ENCODE measurements at places on chromosomes 7 and 10.

GRCh38 chr7:81648716-81649115 lies 121.1 kb downstream of the HGF start:
- no peak for DNase-seq

GRCh38 chr10:83199374-83199773 lies 939.9 kb upstream of the GHITM start:
- DNase-seq, result no peak

DNA sequence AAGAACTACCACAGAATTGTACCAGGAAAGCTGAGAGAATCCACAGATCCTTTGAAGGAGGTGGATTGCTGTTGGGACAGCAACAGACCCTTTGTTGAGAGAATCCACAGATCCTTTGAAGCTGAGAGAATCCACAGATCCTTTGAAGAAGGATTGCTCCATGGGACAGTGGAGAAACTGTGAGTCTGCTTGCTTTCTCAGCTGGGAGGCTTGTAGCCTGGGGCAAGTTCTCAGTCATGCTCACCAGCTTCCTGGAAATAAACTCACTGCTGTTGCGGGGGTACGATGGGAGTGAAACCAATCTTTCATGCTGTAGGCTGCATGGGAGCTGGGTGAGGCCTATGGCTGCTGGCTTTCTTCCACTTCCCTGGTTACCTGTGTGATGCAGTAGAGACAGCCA lies 106.3 kb downstream of the C7orf25 start:
- DNase-seq, result no peak

- DNase-seq, result no peak
Observed at GRCh38 chr10:115762029-115762428, 511.0 kb downstream of the GFRA1 start.

- no peak for DNase-seq
Observed at GRCh38 chr10:100908378-100908777, 4.4 kb upstream of the SLF2 start.

DNA sequence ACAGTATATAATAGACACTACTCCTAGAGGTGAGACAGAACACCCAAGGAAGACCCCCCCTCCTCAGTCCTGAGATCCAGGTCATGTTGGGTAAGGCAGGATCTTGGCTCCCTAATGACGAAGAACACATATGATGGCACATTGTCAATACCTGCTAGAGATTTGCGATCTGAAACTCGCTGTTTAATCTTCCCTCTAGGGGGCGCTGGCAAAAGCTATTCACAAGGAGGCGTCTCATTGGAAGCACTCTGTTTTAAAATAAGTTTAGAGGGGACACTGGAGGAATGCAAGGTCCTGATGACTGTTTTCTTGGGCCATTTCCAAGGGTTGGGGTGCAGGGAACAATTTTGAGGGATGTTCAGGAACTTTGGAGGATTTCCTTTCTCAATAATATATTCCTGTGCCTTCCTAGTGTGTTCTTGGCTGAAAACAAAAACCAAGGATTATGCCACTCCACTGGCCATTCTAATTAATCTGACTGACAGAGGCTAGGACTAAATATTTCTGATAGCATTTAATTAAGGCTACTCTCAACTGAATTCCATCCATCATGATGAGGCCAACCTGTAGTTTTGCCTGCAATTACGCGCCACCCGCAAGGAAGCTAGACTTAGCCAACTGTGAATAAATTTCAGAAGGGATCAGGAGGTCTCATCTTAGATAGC lies 1013.8 kb upstream of the MBL2 start:
- DNase-seq, result no peak

- DNase-seq, result no peak
Observed at GRCh38 chr7:152587366-152587765, 88.6 kb downstream of the XRCC2 start.

DNA sequence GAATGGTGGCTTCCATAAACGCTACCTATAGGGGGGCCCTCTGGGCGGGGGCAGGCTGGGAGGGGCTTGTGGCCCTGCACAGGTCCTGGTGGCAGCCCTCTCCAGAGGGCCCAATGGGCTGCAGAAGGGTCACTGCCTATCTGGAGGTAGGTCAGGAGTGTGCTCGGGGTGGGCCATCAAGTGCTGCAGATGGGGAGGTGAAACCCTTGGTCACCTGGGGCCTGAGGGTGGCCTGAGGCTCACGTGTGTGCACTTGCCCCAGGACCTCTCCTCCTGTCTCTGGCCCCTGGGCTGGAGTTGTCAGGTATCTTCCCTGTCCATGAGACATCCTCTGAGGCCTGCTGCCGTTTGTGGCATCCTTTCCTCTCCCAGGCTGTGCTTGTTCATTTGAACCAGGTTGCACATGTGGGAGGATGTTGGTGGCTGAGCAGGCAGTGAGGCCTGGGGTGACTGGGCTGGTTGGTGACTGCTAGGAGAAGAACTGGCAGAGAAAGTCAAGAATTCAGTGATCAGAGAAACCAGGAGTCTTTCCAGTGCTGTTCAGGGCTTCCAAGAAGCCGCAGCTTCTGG lies 21.1 kb upstream of the SH2D4B start:
- no peak for DNase-seq

DNA sequence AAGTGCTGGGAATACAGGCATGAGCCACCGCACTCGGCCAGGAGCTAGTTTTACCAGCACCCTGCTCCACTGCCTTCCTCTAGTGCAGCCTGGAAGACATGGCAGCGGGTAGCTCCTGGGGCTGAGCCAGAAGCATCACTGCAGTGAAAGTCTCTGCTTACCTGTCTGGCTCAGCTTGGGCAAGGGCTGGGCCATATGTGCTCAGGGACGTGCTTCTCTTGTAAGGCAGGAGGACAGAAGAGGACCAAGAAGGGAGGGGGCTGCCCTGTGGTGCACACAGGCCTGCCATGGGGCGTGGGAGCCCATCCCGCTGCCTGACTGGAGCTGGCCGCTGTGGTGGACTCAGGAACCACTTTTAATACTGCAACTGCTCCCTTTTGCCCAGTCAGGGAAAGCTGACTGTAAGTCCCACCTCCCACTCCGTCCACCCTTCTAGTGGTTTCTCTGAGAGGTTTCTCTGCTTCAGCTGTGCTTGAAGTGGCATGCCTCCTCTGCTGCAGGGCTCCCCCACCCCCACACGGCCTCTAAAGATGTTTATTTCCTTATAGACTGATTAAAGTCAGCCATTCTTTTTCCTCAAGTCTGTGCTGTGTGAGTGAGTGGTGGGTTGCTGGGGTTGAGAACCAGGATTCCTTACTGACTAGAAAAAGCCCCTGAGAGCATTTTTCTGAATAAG lies 25.3 kb upstream of the C10orf95 start:
- no peak for DNase-seq

DNA sequence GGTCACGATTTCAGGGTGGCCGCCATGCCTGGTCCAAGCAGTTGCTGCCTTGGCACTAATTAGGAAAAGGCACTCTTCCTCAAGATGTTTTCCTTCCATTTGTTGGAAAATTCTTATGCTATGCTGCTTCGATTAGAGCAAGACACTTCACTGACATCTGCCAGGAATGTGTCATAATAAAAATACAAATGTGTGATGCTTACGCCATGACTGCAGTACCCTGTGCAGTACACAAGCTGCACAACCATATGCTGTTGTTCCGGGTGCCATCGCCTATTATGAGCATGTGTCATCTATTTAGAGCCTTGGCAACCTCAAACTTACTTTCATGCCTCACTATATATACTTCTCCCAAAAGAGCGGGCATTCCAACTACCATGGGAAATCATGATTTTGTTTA lies 14.9 kb upstream of the MPP7 start:
- DNase-seq, result no peak

DNA sequence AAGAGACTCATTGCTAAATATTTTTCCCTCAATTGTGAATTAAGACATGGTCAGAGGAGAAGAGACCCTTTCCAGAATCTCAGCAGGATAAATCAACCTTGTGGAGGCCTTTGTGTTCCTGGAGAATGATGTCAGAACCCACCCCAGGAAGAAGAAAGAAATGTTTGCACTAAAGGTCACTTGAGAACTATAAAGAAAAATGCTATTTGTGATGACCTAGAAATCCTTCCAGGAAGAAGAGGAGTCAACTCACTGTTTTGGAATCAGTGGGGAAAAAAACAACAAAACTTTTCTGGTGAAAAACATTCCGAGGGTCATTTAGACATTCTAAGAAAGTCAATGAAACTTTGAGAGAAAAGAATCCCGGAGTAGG lies 129.1 kb upstream of the ANKRD1 start:
- no peak for DNase-seq

- DNase-seq, result no peak
Observed at GRCh38 chr7:78828317-78828716, 625.1 kb downstream of the MAGI2 start.

DNA sequence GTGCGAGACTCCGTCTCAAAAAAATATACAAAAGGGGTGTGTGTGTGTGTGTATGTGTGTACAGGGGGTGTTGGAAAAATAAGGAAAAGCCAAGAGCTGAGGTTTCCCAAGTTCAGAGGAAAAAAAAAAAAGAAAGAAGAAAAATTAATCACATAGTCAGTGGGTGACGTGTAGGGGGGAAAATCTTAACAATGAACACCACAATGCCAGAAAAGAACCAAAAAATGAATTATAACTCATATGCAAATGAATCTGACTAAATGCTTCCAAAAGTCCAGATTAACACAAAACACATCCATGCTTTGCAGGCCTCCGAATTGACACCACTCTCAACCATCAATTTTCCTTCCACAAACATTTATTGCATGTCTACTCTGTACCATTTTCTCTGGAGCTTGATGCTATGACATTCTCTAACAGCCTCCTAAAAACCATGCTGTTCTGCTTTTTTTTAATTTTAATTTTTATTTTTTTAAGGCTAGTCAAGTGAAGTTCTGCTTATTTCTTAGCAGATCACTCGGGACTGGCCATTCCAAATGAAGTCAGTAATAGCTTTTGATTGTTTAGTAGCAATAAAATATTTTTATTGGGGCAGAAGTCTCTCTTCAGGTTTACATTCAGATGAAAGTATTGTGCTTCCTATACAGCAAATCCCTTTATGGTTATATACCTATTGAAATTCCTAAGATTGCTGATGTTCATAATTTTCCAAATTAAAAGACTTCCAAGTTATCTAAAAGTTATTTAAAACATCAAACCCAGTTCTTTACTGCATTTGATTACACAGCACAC lies 133.8 kb downstream of the CNOT4 start:
- DNase-seq, result no peak

DNA sequence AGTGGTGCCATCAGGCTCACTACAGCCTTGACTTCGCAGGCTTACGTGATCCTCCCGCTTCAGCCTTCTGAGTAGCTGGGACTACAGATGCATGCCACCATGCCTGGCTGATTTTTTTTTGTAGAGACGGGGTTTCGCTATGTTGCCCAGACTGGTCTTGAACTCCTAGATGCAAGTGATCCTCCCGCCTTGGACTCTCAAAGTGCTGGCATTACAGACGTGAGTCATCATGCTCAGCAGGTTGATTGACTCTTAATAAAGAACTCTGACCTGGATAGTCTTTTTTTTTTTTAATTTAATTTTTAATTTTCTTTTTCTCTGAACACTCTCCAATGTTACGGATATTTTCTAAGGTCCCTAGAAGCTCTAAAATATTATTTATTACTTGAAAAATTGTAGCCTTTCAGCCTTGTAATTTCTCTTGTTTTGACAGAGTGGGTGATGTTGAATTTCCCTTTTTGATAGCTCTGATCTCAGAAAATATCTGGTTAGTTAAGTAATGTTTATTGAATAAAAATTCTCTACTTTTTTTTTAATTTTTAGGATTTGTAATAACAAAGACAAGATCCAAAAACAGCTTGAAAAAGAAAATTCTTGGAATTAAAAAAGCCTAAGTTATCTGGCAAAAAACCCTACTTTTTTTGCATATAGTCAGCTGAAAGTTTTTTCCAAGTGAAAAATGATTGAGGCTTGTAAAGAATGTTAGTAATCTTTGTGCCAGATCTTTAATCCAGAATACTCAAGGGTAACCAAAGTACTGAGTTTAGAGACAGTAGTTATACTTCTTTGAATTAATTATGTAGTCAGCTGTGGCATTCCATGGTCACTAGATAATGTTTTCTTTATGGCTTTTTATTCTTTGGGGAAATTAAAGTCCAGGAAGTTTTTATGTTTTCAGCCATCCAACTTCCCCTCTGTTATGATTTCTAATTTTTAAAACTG lies 26.7 kb downstream of the TBC1D12 start:
- no peak for DNase-seq

GRCh38 chr7:29204491-29205272 lies 10.1 kb downstream of the CHN2 start:
- DNase-seq, result no peak

DNA sequence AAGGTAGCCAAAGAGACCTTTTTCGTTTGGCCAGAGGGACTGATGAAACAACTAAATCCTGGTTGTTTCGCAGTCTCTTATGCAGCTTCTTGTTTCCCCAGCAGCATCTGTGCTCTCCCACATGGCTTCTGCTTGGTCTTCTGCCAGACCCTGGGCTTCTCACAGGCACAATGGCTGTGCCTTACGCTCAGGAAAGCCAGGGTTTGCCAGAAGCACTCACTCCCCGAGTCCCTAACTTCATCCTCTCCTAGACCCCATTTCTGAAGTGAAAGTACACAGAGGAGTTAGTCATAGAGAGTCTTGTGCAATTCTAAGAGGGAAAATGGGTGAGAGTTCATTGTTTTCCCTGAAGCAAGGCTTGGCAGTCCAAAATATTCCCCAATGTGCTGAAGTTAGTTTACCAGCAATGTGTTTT lies 121.7 kb downstream of the EVX1 start:
- DNase-seq, result no peak

DNA sequence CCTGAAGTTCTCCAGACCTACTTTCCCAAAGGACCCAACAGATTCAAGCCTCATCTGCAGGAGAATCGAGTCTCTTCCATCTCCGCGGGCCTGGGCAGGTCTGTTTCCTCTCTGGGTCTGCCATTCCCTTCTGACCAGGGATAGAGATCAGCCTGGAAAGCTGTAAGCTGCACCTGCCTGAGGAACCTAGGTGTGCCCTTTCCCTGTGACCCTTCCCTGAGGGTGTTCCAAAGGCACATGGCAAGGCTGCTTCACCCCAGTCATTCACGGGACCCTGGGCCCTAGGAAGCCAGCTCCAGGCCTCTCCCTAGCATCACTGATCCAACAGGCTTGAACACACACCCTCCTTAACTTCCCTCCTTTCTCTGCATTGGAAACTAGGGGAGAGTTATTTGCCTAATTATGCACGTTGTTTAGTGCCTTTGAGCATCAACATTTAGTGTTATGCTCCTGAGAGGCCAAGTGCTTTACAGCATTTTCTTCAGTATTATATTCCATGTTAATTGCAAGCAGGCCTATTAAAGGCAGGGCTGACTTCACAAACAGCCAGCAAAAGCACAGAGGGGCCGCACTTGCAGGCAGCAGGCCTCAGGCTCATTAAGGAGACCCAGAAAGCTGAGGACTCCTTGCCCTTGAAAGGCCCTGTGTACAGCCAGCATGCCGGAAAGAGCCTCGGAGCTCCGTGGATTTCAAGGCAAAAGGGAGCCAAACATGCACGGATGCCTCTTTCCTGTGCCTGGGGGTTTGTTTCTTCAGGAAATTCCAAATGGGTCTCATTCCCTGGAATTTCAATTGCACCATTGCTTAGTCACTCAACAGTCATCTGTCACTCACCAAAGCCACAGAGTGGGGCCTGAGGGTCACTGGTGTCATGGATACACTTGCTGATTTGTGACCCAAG lies 91.0 kb upstream of the FAM20C start:
- no peak for DNase-seq

DNA sequence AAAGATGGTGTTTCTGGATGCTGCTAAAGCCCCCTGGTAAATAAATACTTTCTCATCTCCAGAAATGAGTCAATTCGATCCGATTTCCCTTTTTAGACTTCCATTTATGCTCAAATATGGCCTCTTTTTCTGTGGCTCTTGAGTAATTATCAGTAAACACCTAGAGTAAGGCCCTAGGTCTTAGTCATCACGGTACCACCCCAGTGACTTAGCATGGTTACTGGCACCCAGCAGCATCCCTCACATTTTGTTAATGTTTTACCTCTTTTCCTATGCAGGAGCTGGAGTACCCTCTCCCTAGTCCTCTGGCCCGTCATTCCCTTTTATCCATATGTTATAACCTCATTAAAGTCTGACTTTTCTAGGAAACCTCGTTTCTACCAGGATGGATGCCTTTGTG lies 19.5 kb downstream of the CHN2 start:
- DNase-seq, result no peak

All from epithelial cell of prostate (primary cell).